MV-4-11 (cell line): ENCODE measurements at places on chromosomes 1 and 21.

DNA sequence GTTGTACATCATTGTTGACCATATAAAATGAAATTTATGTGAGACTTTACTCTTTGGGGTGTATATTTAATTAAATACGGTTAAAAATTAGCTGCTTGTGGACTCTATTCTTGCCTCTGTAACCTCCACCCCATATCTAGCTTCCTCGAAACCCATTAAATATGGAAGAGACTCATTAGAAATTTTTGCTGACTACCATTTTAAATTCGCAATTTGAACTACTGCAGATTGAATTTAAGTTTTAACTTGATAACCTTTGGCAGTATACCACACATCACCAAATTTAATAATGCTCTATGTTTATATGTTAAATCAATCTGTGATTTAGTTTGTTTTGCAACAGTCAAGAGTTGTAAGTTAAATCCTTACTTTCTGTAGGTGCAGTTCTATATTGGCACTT is 88.5 kb upstream of the QSOX1 start:
- no peak for DNase-seq

DNA sequence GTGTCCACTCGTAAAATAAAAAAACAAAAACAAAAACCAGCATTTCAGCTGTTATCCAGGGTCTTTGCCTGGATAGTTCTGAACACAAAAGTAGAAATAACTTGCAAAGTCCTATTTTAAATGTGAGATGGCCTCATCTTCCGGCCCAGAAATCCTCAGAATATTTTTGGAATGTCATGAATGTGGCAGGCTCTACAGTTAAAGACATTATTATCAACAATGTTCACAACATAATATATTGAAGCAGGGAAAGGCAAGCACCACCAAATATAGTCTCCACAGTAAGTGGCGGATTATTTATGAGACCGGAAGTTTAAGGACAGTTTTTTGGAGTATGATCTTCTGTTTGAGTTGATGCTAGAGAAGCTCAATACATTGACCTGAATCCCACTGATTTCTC is 1.2 kb upstream of the C1orf198 start:
- DNase-seq: no peak

DNA sequence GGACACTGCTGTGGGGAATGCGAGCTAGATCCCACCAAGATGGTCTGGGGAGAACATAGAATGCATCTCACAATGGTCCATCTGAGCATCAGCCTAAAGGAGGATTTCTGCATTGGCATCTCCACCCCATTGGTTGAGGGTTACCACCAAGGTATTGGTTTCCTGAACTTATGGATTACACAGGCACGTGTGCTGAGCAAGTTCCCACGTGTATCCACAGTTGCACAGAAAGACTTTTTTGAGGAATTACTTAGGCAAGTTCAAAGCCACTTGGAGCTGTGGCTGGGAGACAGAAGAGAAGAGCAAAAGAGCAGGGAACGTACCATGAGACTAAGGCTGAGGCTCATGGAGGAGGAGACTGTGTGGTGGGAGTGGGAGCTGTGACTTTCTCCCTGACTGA is 43.1 kb downstream of the KCNA2 start:
- no peak for DNase-seq

- DNase-seq: no peak
These were observed 11.9 kb downstream of the PRXL2B start for GRCh38 chr1:2598329-2598931.

GRCh38 chr1:231584117-231584516 is 42.5 kb upstream of the DISC1 start:
- peak; percentile 65 for DNase-seq

DNA sequence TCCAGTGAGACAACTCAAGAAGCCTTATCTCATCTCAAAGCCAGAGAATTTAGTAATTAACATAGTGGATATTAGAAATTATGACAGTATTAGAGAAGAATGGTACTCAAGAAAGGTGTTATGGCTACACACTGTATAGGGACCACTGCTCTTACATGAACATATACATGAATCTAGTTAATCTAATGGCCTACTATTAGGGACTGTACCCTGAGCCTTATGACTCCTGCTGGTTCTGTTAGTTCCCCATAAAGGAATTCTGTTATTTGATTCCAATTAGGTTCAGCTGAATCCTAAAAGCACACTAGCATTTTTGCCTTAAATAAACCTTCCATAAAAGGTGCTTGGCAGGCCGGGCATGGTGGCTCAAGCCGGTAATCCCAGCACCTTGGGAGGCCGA is 39.7 kb downstream of the EGLN1 start:
- no peak for DNase-seq

DNA sequence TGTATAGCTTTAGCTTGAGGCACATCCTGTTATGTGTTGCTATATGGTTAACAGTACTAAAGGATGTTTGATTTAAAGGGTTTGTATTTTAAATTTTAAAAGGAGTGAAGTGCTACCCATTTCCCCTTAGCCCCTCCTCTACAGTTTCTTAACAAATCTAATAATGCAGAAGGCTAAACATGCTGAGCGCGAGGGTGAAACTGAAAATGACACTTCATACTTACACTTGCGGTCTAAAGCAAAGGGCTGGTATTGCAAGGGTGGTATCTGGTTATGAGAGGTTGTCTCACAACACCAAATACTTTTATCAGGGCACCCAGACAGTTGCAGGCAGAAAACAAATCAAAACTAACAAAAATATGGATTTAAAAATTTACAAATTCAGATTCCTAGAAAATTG is 172.3 kb downstream of the SIPA1L2 start:
- DNase-seq: peak; percentile 81

DNA sequence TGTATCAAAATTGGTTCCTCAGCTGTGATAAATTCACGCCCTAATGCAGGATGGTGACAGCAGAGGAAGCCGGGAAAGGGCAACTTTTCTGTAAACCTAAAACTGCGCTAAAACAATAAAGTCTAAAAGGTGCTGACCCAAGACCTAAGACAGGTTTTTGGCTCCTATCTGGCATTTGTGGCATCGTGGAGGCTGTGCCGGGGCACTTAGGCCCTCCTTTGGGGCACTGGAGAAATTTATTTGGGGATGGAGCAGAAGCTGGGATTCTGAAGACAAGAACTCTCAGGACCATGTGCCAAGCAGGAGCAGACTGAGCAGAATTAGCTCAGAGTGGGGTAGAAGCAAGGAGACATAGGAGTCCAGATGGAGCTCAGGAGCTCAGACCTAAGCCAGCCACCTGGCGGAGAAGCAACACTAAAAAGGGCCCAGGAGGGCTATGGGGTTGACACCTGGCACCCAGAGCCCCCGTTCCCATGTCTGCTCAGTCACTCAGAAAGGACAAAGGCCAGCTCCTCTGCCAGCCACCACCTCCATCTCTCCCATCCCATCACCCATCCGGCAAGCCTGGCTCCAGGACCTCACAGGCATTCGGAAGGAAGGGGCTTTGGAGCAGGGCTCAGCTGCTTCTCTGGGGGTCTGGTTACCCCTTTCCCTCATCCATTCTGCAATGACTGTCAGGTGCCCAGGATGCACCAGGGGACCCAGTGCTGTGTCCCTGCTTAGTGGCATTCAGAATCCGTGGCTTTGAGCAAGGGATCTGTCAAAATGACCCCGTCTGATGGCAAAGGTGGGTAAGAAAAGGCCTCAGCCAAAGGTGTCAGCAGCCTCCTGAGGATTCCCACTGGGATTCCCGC is 347.7 kb downstream of the NPHP4 start:
- no peak for DNase-seq

GRCh38 chr1:23083714-23084480 is 64.6 kb downstream of the KDM1A start:
- no peak for DNase-seq

GRCh38 chr1:47841356-47841755 is 155.8 kb downstream of the TRABD2B start:
- DNase-seq: no peak

DNA sequence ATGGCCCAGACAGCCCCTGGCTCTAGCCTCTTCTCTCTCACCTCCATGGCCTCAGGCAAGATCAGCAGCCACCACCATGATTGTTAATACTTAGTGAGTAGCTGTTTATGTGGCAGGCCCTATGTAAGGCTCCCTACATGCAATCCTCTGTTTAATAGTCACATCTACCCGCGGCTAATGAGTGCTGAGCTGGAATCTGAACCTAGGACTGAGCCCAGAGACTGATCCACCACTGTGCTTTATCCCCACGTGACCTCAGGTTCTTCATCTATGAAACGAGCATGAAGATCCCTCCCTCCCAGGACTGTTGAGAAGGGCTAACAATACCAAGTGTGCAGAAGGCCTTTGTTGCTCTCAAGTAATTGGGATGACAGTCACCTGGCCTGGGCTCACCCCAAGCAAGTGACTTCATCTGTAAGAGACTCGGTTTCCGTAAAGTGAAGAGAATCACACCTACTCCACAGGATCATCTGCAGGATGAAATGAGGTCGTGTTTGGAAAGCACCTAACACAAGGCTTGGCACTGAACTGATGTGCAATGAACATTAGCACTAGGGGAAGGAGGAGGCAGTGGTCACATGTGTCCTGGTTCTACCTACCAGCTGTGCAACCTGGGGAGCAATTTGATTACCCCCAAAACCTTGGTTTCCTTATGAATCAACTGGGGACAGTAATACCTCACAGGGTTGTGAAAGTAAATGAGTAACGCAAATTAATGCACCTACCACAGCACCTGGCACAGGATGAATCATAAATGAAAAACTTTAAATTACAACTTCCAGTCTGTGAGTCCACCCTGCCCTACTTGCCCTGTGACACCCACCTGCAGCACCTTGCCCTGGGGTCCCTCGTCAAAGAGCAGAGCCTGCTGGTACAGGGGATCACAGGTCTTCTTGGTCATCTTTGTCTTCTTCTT is 37.2 kb downstream of the RIMS3 start:
- DNase-seq: no peak

- peak; percentile 80 for DNase-seq
These were observed 9.2 kb downstream of the PDXK start for GRCh38 chr21:43728154-43728466.

- no peak for DNase-seq
These were observed 25.9 kb downstream of the RPAP2 start for GRCh38 chr1:92324784-92325183.

DNA sequence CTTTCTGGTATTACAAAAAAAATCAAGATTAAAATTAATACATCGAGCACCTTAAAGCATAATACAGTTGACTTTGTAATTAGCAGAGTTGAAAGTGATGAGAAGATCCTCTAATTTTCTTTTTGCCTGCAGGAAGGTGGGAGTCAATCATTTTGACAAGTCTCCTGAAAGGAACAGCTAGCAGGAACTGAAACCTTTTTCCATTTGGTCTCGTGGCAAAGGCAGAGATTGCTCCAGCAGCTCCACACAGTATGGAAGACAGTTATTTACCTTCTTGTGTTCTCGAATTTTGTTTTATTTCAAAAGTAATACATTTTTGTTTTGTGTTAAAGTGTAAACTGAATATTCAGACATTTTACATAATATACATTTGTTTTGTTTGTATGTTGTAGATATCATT is 7.7 kb downstream of the S100PBP start:
- peak; percentile 20 for DNase-seq

DNA sequence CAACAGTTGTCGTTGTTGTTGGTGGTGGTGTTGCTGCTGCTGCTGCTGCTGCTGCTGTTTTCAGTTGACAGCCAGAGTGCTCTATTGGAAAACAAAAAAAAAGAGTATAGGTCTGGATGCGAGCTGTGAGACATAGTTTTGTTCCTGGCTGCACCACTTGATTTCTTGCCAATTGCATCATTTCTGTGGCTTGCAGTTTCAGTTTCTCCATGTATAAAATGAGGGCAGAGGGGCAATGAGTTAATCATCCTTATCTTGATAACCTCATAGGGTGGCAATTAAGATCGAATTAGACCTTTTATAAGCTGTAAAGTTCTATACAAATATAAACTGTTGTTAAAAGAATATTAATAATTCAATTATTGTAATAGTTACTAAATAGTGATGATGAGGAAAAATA is 156.7 kb downstream of the DMRTA2 start:
- DNase-seq: no peak

DNA sequence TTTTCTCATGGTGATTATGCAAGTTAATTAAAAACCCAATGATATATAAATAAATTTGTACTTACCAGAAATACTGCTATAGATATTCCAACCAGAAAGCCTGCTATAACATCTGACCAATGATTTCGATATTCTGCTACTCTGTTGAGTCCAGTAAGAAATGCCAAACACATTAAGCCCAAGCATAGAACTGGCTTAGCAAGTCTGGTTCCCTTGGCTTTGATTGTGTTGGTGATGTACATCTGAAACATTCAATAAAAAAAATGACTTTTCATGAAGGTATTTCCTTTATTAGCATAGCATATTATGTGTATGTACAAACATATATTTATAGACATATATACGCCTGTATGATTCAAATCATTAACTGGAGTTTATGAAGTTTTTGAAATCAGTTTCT is 82.8 kb downstream of the PLPPR5 start:
- no peak for DNase-seq

DNA sequence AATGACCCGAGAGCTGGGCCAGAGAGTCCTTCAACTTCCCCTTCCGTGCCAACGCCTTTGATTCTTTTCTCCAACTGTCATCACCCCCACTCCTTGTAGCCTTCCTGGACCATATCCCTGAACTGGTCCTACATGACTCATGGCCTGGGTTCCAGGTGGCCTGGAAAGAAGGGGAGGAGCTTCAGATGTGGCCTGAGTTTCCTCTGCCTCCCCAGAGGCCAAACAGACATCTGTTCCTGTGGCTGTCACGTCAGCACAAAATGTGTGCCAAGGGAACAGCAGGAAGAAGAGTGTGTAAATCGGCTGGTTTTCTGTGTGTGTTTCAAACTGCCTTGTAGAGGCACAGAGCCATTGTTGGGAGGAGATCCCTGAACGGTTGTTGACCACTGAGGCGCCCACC is 24.9 kb upstream of the KIRREL1 start:
- DNase-seq: peak; percentile 22

- DNase-seq: peak; percentile 89
These were observed 8.8 kb upstream of the FAM20B start for GRCh38 chr1:179016706-179017382.

DNA sequence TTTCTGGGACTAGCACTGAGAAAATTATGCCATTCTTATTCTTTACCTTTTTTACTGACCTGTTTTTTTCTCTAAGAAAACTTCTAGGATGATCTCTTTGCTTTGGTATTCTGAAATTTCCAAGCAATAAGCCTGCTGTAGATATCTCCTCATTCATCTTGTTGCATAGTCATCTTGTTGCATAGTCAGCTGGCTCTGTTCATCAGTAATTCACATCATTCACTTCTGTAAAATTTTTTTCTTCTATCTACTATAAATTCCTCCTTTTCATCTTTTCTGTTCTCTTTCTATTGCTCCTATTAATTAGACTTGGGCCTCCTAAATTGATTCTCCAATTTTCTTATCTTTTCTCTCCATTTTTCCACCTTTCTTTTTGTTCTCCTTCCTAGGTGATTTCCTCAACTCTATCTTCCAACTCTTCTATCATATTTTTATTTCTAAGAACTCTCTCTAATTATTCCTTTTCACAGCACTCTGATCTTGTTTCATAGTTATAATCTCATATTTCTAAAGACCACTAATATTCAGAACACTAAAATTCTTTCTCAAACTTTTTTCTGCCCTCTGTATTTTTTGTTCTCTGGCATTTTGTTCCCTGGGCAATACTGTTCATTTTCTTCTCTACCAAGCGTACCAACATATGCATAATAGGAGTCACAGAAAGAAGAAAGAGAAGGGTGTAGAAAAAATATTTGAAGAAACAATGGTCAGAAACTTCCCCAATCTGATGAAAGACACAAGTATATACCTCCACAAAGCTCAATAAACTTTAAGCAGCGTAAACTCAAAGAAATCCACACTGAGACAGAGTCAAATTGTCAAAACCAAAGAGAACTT is 17.7 kb downstream of the TUT4 start:
- no peak for DNase-seq
